ENCODE measurements at places on chromosomes 16 and 17.

GRCh38 chr17:76014925-76015261 lies 12.2 kb downstream of the EVPL start:
- no peak for DNase-seq

GRCh38 chr17:74994440-74994839 lies 7.0 kb downstream of the CDR2L start:
- DNase-seq, result no peak

DNA sequence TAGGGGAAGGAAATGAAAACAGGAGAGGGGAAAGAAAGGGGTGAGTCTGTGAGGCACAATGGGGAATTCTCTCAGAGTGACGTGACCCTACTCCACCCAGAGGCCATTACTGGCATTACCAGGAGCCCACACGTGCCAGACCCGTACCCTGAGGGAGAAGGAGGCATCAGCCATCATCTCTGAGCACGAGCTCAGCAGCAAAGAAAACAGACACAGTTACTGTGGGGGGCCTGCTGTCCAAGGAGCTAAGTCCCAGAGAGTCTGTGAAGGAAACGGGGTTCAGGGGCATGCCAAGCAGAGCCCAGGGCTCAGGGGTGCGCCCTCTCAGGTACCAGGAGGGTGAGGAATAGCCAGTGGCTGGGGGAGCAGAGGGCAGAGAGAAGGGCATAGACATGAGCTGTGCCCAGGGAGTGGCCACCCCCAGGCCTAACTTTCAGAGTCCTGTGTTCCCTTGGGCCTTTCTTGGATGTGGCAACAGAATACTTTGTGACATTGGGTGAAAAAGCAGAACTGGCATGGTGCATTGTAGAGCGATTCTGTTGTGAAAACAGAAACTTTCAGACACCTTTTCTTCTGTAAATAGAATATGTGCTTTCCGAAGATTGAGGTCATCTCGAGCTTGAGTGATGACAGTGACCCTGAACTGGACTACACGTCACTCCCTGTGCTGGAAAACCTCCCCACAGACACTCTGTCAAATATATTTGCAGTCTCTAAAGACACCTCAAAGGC lies 11.3 kb downstream of the TAF1C start:
- DNase-seq, result no peak

DNA sequence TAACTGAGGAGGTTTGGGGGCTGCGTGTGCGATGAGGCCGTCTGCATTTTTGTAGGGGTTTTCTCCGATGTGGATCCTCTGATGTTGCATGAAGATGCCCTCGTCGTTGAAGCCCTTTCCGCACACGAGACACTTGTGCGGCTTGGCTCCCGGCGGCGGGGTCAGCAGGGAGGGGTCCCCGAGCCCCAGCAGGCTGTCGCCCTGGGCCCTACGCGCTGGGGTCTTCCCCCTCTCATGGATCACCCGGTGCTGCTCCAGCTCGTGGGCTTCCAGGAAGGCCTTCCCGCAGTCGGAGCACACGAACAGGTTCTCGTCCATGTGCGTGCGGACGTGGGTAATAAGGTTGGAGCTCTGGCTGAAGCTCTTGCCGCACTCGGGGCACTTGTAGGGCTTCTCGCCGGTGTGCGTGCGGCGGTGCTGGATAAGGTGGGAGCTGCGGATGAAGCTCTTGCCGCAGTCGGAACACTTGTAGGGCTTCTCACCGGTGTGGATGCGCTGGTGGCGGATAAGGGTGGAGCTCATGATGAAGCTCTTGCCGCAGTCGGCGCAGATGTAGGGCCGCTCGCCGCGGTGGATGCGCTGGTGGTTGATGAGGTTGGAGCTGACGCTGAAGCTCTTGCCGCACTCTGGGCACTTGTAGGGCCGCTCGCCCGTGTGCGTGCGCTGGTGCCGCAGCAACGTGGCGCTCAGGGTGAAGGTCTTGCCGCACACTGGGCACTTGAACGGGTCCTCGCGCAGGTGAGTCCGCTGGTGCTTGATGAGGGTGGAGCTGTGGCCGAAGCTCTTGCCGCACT lies 4.3 kb downstream of the ZNF629 start:
- DNase-seq, result no peak

- DNase-seq, result no peak
These were observed 20.9 kb downstream of the RPTOR start for GRCh38 chr17:80565343-80566053.

DNA sequence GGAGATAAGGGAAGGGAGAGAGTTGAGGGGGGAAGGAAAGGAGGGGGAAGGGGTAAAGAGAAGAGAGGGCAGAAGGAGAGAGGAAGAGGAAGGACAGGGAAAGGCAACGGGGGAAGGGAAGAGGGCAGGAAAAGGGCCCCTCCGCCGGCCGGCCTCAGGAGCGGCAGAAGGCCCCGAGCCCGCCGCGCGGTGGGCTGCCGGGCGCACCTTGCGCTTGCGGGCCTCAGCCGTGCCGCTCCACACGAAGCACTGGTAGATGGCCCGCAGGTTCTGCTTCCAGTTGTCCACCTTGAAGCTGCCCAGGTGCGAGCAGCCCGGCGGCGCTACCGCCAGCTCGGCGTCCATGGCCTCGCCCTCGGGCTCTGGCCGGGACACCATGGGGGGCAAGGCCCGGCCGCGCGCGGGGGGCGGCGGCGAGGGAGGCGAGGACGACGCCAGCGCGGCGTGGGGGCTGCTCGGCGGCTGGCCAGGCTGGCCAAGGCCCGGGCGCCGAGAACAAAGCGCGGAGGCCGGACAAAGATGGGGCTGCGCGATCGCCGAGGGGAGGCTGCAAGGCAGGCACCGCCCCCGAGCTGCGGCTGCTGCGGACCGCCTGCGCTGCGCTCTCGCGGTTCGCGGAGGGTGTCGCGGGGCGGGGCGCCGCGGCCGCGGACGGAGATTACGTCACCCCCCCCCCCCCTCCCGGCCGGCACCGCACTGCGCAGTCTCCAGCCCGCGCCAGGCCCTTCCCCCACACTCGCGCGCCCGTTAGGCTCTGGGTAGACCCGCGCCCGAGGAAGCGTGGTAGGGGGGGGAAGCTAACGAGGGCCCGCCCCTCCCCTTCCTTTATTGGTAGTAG lies at the start of gene USP22:
Gene USP22, minus strand, starts transcription at position 554 of the 838 bp plus-strand sequence. Its CDS starts 176 bp downstream, at position 378.
- DNase-seq, result no peak

DNA sequence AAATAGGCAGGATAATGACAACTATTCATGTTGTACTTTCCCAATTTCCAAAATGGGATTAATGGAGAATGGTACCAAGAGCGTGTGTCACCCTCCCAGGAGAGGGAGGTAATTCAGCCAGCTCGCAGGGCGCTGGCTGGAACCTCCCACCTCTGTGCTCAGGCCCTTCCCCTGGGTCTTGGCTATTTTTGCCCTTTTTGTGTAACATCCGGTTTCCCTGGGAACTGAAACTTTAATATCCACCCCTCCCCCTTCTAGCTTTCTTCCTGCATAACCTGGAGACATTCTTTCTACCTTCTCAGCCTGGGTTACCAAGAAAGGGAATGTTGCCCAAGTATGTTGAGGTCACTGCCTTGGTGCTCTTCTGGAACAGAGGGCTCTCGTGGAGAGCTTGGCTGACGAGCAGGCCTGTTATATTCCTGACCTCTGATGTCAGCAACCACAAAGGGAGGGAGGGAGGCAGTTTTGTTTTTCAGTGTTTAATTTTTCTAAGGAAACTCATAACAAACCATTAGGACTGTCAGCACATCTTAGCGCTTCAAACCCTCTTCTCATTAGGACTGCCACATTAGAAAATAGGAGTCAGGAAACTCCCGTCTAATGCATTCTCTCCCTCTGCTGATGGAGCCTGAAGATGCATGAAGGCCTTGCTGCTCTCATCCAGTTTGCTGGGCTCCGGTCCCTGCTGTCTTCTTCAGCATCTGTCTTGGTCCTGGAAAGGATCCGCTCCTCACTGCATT lies 25.6 kb downstream of the ITGB3 start:
- DNase-seq, result no peak

- DNase-seq, result no peak
These were observed 27.5 kb downstream of the MYLK3 start for GRCh38 chr16:46720619-46721018.

- DNase-seq, result no peak
These were observed 12.6 kb upstream of the ASGR1 start for GRCh38 chr17:7191571-7192270.

DNA sequence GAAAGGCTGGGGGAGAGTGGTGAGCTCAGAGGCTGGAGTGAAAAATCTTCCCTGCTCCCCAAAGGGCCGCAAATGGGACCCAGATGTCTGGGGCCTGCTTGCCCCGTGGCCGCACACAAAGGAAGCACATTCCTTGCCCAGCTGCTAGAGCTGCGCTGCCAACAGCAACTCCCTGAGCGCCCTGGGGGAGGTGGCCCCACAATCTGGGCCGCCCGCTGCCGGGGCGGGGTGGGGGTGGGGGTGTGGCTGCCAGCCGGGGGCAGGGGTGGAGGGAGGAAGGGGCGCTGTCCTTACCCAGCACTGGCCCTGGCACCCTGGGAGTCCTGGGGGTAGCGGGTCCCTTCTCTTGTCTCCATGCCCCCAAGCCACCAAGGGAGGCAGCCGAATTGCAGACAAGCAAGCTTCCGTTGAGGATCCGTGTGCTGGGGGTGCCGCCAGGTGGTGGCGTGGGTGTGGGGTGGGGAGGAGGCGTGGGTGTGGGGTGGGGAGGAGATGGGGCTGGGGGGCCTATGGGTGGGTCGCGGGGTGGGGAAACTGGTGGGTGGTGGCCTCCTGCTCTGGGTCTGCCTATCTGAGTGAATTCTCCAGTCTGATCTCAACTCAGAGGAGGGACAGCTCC lies 48.4 kb upstream of the PABPN1L start:
- DNase-seq, result no peak

- no peak for DNase-seq
These were observed 53.1 kb downstream of the SCNN1B start for GRCh38 chr16:23355106-23355670.

Measured in cortex of kidney (tissue), 1 donor.